ENCODE measurements at places on chromosomes 12 and 14. TPM values are rescaled to one million over a fixed set of nuclear protein-coding genes. Genes with fewer than 3 reads are reported as not detected.

The GLIPR1L2 gene
- total RNA-seq = 0.09 TPM

The INSM2 gene
- total RNA-seq = not detected

The FOXN4 gene
- 0.20 TPM for total RNA-seq

The LRRC43 gene
- not detected for total RNA-seq

Measured in A549 treated with Mapracorat at 1 μM for 4 hours (cell line).